ENCODE measurements at places on chromosomes 12 and 14.
A peak's percentile ranks its signal among the peaks of the same experiment; 100 is the strongest.

- DNase-seq = no peak
Measured at GRCh38 chr14:105733081-105734065, 207.0 kb downstream of the TMEM121 start.

DNA sequence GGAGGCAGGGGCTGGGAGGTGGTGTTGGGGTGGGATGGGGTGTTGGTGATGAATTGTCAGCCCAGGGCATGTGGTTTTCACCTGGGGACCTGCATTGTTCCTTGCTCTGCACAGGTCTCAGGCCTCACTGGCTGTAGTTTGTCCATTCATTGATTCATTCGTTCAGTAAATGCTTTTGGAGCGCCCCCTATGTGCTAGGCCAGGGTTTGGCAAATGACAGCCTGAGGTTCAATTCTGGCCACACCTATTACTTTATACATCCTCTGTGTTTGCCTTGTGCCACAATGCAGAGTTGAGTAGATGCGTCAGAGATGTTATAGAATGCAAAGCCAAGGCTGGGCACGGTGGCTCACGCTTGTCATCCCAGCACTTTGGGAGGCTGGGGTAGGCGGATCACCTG lies 4.7 kb downstream of the ADCK1 start:
- DNase-seq = peak; percentile 63

DNA sequence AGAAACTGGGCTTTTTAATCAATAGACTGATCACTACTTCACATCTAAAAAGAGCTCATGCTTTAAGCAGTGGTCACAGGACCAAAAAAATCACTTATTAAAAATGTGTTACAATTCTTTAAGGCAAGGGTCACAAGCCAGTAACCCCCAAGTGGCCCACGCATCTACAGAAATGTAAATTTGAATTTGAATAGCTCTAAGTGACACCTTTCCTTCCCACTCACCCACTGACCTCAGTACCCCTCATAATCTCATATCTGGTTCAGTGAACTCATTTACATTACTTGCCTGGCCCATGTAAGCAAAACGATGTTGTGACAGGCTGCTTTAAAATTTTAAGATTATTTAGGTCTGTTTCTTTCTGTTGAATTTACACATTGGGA lies 27.4 kb downstream of the NELL2 start:
- DNase-seq = no peak

GRCh38 chr14:75875958-75876357 lies 105.8 kb downstream of the TGFB3 start:
- DNase-seq = no peak

DNA sequence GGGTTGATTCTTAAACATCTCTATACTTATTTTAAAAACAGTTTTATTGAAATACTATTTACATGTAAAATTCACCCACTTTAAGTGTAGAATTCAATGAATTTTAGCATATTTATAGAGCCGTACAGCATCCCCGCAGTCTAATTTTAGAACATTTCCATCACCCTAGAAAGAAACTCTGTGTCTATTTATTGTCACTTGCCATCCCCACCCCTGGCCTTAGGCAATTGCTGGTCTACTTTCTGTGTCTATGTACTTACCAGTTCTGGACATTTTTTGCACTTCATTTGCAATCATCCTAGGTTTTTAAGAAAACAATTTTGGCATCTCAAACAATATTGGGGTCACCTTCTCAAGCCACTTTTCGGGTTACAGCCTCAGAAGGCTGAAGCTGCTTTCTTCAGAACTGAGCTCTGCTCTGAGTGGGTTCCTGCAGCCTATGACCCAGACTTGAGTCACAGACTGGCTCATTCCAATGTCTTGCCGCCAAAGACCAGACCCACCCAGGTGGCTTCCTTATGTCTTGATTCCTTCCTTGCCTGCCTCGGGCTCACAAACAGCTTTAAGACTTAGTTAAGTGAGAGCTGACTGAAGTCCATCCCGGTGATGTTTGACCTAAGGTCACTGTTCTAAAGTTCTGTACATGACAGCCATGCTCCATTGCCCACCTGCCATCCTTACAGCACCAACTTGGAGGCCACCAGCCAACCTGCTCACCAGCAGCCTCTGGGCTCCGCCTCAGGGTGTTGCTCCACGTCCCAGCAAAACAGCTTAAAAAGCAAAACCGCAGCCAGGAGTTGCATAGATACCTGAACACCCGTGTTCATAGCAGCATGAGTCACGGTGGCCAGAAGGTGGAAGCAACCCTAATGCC lies 131.5 kb downstream of the CHST11 start:
- no peak for DNase-seq

DNA sequence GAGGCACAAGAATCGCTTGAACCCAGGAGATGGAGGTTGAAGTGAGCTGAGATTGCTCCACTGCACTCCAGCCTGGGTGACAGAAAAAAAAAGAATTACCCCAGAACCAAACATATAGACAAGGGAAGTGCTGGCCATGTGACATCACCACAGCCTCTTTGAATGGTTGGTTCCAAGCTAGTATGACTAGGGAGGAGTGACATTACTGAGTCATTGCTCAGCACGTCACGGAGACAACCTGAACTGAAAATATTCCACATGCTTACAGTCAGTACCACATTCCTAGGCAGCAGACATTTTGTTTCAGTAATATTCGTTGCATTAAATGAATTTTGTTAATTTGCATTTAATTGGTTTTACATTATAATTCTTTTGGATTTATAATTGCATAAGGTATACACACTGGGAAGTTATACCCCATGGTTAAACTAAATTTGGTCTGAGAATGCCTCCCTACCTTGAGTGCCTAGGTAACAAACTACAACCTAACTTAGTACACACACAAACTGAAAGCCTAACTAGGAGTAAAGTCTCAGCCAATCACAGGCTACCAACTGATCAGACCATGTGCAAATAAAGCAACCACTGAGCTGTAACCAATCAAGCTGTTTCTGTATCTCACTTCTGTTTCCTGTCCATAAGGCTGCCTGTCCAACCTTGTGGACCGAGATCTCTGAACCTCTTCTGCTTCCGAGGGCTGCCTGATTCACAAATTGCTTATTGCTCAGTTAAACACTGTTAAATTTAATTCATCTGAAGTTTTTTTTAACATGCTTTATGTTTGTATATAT lies 164.4 kb downstream of the CAND1 start:
- DNase-seq = no peak

DNA sequence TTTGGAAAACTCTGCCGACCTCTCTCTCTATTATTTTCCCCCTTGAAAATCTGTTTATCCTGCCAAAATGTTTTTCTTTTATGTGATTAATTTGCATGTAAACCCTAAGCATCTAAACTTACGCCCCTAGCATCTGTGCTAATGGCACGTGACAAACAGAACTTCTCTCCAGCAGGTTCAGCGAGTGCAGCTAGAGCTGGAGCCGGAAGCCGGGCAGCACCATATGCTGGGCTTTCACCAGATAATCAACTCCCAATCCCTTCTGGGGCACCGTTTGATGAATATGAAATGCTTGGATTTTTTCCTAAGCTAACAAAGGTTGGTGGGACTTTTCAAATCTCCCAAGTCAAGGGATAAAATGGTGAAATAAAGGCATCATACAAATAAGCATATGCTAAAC lies 667.5 kb upstream of the TMEM132C start:
- no peak for DNase-seq

DNA sequence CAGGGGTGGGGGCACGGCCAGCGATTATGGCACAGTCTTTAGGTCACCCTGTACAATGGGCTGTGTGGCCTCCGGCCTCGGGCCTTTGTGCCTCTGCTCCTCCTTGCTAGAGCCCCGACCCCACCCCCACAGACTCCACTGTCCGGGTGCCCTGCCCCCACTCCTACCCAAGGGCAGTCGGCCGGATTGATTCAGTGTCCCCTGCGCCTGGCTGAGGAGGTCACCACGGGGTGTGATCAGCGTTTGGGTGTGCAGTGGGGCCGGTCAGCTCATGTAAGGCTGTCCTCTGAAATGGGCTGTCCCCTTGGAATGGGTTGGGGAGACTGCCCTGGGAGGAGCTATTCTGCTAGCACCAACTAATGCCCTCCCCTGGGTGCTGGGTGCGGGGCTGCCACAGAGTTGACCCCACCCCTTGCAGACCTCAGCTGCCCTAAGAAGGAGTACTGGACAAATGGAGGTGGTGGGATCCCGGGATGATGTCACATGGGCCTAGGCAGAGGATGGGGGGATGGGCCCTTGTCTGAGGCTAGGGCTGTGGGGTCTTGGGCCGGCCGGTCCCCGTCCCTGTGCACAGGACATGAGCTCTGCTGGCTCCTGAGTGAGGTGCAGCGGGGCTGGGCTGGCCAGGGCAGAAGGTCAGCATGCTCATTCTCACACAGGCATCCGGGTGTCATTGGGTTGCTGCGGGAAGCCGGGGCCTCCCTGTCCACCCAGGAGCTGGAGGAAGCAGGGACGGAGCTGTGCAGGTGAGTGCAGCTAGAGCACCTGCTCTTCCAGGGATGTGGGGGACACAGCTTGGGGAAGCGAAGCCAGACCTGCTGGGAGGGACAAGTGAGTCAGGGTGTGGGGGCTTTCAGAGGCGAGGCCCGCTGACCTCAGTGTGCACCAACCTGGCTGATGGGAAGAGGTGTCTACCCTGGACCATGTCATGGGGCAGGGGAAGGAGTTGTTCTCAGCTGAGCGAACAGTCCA lies 23.4 kb downstream of the ASPG start:
- DNase-seq = peak; percentile 29

- peak; percentile 99 for DNase-seq
Measured at GRCh38 chr14:73851567-73852382, at the start of gene PTGR2. PTGR2 (plus strand) TSS chr14:73851831; CDS start chr14:73858863, 7,032 bp downstream.

GRCh38 chr12:130083734-130084133 lies 78.5 kb upstream of the FZD10 start:
- DNase-seq = no peak

DNA sequence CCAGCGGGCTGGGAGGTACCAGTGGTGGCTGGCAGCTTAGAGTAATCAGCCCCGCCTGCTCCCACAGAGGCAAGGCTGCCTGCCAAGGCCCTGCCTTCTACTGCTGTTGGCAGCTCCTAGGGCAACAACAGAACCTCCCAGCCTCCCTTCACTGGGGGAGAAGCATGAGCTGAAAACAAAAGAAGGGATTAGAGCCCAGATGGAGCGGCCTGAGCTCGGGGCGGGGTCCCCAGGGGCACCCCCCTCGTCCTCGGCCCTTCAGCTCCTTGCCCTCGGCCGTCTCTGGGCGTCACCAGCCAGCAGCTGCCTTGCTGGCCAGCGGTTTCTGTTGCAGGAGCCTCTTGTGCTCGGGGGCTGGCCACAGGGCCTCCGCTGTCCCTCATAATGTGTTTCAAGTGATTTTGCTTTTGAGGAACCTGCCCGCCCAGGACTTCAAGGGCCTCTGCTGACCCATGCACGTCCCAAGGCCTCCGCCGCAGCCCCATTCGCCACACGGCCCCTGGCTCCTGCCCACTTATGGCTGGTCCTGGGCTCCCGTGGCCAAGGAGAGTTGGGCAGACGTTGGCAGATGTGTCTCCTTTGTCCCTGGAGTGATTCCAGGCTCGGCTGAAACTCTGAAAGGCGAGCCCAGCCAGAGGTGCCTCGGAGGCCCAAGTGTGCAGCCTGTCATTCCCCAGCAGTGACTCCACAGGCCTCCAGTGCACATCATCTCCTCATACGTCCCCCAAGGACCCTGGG lies 49.7 kb downstream of the PSMA6 start:
- peak; percentile 85 for DNase-seq

DNA sequence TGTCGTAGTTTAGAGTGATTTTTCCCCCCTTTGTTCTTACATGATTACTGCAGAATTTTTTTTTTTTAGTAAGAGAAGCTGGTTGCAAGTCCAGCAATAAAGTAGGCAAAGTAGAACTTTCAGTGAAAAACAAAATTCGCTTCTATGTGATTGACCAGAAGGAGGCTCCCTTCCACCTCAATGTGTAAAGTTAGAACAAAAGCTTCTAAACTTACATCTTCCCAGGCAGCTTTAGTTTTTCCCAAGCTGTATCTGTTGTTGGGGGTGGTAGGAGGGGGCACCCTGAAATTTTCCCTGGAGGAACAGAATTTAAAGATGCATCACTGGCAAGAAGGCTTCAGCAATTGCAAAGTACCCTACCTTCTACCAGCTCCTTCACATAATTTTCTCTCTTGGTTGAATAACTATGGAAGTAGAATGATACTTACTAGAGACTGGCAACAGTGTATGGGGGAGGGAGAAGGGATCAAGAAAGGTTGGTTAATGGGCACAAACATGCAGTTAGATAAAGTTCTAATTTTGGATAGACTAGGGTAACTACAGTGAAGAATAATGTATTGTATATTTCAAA lies 87.3 kb upstream of the E2F7 start:
- no peak for DNase-seq

GRCh38 chr14:66045572-66046021 lies 440.6 kb upstream of the CCDC196 start:
- DNase-seq = no peak

DNA sequence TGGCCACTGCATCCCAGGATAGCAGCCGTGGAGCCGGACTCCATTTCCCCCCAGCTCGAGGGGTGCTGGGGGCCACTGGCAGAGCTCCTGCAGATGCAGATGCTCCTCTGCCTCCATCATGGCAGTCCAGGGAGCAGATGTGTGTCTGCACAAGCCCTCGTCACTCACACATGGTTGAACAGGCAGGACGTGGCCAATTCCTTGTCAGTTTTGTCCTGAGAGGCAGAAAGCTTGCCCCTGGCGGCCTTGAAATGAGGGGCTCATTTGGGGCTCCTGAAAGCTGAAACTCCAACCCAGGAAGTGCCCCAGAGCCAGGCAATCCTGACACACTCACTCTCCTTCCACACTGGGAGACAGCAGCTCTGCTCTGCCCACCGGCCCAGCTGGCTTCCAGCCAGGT lies 100.9 kb upstream of the C14orf180 start:
- DNase-seq = no peak

- DNase-seq = no peak
Measured at GRCh38 chr12:99959549-99960170, 25.1 kb downstream of the ANKS1B start.

DNA sequence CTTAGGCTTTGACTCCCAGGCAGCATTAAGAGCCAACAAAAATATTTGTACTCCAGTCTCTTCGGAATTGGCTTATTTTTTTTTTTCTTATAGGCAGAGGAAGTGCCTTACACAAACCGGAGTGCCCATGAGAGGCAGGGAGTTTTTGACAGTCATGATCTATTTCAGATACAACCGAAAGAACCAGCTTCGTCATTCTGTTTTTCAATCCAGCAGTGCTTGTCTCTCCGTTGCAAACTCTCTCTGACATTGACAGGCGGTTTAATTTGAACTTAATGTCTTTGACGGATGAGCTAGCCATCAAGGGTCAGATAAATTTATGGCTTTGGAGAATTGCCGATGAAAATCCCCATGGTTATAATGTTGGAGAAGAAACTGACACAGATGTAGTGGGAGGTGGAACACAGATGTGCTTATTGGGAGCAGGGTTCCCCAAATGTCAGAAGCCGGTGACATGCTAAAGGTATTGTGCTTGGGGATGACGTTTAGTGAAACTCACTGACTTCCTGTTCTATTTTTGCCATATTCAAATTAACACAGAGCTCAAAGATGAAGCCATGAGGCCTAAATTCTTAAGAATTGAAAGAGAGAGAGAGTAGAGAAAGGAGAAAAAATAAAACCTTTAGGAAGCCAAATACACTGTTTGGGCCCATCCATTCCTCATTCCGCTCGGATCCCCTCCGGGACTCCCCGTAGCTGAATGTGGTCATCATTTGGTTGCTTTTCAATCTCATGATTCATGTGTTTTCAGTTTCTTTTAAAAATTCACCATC lies 59.7 kb downstream of the PLXNC1 start:
- no peak for DNase-seq

GRCh38 chr12:95395696-95396095 lies 78.3 kb upstream of the METAP2 start:
- no peak for DNase-seq

GRCh38 chr12:75611041-75611440 lies 99.6 kb upstream of the KRR1 start:
- DNase-seq = peak; percentile 43
